ENCODE measurements at places on chromosomes 5 and 9. TPM values are rescaled to one million over a fixed set of nuclear protein-coding genes. Genes with fewer than 3 reads are reported as not detected.
A peak's percentile ranks its signal among the peaks of the same experiment; 100 is the strongest.

DNA sequence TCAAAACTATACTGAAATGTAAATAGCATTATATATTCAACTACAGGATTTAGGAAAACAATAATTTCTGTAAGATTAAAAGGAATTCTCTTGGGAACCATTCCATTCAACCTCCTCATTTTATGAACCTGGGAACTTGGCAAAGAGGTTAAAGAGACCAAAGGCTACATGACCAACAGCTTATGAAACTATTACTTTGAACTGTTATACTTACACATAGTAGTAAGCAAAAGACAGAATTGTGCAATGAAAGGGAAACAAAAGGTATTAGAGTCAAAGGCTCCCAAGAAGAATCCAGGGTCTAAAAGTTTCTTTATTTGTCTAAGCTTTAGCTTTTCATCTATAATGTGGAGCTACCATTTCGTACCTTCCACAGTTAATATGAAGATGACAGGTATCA is 7.2 kb downstream of the C9orf72 start:
- no peak for DNase-seq

PWWP2A gene
- total RNA-seq: 23.2 TPM

DNA sequence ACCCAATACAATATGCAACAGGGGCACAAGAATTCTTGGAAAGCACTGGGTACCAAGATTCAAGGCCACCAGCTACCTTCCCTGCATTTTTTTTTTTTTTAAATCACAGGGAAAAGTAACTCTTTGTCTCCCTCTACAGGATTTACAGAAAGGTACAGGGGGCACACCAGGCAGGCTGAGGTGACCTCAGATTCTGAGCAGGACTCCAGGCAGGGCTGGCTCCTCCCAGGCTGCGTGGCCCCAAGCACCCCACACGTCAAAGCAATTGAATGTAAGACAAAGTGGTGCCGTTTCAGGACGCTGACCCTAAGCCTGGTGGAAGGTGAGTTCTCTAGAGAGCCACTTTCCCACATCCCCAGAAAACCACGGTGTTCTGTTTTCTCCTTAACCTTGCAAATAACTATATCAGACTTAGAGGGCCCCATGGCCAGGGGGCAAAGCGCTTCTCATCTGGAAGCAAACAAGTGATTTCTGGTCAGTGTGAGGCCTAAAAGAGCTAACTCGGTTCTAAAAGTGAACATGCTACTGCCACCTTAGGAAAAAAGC is 222.6 kb downstream of the ROR2 start:
- peak; percentile 48 for DNase-seq

GRCh38 chr9:1647776-1648175 is 367.4 kb upstream of the SMARCA2 start:
- peak; percentile 34 for DNase-seq

HSD17B4 gene
- total RNA-seq: 226 TPM

All from PC-9 (cell line).